ENCODE measurements at places on chromosomes 4 and X.

DNA sequence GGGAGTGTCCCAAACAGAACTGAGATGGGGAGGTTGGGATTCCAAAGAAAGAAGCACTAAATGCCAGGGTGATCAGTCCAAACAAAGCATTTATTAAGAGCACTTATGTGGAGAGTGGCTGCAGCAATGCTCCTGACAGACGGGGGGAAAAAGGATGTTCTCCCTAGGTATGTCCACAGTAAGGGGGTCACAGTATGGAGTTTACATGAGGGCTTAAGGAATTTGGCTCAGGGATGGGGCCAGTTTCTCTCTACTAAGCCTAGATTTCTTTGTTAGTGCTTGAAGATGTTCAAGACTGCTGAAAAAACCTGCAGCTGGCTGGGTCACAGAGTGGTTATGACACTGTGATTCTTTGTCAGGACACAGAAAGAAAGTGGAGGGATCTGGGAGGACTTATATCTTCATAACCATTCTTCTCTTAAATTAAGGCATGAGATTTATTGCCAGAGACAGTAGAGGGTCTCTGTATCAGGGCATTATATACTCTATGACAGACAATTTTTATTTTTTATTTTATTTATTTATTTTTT lies 1468.0 kb downstream of the C4orf33 start:
- no peak for DNase-seq

DNA sequence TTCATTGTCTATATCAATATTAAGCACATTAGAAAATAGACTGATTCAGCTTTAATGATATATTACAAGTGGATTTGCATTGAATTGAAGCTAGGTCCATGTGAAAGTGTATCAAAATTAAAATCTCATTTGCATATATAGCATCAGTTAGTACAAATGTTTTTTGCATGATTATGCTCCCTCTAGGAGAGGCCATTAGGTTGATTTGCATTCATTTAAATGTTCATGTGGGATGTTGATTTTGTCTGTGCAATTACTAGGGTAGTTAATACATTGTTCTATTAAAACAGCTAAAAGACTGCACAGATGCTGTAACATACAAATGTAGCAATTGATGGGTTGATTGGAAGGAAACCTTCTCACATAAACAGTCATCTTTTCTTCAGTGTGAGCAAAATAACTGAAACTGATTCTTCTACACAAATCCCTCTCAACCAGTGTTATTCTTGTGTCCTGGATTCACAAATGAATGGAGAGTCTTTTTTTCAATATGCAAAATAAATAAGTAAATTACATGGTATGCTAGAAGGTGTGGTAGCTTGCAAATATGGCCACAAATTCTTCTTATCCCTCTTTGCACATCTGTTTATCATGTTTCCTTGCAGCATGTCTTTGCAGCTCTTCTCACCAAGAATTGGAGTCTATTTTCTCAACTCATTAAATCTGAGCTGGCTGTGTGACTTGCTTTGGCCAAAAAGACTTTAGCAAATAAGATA lies 48.6 kb upstream of the DYNLT3 start:
- no peak for DNase-seq

DNA sequence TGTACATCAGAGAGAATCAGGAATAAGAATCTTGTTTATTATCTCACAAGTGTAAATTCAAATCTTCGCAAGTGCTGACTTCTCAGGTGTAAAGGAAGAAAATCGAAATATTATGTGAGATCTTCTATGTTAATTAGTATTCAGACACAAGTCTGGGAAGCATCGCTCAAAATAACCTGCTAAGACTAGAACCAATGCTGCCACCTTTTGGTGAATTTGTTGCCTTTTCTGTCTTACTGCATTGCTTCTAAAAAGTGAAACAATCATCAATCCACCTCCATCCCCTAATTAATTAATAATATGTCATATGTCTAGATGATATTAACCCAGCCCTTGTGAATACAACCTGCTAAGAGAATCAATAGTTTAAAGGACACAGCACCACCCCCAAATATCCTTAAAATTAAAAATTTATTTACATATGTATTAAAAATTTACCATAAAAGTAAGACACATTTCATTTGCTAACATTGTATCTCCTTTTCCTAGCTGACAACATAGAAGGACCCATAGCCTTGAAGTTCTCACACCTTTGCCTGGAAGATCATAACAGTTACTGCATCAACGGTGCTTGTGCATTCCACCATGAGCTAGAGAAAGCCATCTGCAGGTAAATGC lies 3.5 kb downstream of the EPGN start:
- DNase-seq = no peak

DNA sequence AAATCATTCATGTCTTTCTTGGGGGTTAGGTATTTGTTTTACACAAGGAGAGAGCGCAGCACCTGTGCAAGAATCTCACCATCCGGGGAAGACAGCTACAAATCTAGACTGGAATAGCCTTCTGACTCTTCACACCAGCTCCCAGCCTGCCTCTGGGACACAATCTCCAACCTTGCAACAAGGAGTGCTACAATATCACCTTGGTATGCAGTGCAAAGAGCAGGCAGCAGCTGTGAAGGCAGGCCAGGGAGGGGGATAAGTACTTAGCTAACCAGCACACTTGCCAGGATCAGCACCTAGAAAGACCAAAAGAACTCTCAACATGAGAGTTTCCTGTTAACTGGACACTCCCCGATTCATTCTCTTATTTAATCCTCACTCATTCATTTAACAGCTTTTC lies 235.3 kb downstream of the AR start:
- no peak for DNase-seq

- DNase-seq = no peak
Measured at GRCh38 chr4:188551156-188551555, 411.9 kb downstream of the TRIML1 start.

- DNase-seq = no peak
Measured at GRCh38 chr4:128818442-128818841, 8.9 kb downstream of the JADE1 start.

- no peak for DNase-seq
Measured at GRCh38 chrX:21305799-21306336, 68.3 kb upstream of the CNKSR2 start.

DNA sequence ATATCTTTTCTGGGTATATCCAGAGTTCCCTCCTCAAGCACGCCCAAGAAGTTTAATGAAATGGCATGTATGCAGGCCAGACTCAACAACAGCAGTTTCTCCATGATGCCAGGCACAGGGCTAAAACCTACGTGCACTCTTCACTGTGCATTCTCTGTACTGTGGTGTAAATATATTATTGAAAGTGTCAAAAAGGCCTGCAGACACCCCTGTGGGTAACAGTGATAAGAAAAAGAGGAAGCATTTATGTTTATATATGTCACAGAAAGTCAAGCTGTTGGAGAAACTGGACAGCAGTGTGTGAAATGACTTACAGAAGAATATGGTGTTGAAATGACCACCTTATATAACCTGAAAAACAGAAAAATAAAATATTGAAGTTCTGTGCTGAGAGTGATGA lies 29.6 kb upstream of the DCAF8L1 start:
- no peak for DNase-seq

DNA sequence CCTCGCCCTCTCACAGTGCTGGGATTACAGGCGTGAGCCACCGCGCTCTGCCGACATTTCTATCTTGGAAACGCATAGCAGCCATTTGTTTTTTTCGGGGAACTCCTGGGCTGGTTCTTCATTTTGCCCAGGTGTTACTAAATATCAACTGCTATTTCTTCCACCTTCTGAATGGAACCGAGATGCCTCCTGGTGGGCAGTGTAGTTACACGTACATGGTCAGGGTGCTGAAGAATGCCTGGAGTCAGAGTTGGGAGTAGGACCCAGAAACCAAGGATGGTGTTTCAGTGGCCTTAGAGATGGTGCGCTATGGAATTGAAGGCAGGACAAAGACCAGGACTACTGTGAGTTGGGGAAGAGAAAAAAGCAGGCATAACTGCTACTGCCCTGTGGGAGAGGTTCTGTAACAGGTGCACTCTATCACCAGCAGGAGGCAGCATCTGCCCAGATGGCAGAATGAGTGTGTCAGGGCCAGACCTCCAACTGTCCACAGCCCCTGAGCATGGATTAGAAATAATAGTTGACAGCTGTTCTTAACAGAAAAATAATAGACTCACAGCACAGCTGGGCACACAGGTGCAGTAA lies 81.7 kb downstream of the ZC4H2 start:
- no peak for DNase-seq

- no peak for DNase-seq
Measured at GRCh38 chrX:74405973-74406489, 15.3 kb upstream of the SLC16A2 start.

DNA sequence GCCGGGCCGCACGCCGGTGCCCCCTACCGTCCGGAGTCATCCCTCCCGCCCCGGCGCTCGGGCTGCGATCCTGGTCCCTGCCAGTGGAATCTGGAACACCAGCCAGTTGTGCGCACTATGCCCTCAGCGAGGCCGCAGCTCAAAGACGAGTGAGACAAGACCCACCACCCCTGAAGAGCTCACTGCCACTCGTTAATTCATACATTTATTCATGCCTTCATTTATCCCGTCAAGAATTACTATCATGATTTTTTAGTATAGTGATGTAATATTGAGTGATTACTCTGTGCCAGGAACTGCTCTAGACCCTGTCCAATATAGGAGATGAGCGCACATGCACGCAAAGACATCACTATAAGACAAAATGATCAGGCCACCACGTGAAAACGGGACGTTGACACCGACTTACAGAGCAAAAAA lies 247 bp upstream of the PPA2 start:
- DNase-seq = peak; percentile 89

DNA sequence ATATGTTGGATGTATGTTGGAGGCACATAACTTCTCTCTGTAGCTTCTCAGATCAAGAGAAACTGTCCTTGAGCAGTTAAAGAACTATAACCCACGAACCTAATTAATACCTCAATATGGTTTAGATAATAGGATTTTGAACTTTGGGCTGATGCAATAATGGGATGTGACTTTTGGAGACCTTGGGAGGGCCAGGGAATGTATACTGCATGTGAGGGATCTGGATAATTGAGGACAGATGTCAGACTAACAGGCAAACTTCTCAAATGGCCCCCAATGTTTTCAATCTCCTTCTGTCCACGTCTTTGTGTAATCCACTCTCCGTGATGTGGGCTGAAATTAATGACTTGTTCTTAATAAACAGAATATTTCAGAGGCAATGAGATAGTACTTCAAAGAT lies 202.2 kb upstream of the FAT4 start:
- DNase-seq = no peak

DNA sequence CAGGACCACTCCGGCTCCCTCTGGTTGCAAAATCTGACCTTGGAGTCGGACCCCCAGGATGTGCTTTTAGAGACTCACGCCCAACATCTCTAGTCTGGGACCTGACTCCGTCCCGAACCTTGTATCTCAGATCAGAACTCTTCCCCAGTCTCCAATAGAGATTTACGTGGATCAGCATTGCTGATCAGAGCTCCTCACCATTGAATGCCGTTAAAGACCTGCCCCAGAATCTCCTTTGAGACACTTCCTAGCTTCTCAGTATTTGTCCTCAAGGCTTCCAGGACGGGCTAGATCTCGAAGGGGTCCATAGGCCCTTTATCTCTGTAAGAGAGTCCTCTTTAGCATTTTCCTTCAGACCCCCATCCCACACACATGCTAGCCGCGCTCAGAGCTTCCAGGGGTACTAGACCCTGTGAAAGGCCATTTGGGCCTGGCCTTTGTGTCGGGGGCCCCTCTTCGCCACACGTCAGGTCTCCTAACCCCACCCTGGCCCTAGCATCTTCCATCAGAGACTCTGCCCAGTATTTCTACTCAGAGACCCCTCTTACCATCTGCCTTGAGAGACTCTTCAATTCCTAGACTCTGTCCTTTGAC lies 662 bp downstream of the UBA1 start:
- no peak for DNase-seq

DNA sequence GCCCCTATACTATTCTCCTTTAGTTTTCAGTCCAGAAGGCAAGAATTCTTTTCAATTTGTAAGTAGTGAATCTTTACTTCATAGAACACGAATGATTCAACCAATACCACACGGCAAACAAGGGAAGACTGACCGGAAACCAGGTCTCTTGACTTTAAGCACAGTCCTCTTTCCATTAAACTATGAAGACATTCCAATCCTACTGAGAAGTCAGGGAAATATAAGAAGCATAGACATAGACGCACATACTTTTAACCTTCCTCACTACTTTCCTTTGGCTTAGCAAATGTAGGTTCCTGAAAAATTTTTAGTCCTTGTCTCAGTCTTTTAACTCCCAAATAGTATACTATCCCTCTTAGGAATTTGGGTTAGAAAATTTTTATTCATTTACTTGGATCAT lies 9.1 kb downstream of the CHRDL1 start:
- no peak for DNase-seq

GRCh38 chr4:36254371-36254770 lies 10.1 kb upstream of the ARAP2 start:
- no peak for DNase-seq

DNA sequence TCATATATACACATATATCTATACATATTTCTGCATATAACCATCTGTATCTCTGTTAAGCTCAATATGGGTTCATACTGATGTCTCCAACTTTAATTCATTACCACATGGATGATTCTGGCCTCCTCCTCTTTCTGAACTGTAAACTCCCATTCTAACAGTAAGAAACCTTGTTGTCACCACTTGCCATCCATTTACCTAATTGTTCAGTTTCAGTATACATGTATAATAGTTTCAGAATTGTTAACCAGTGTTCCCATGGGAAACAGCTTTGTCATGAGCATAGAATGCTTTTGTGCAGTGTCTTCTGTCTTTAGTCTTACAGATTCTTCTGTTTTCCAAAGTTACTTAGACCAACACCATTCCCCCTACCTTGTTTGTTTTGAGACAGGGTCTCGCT lies 35.9 kb downstream of the SLC9A6 start:
- DNase-seq = no peak

DNA sequence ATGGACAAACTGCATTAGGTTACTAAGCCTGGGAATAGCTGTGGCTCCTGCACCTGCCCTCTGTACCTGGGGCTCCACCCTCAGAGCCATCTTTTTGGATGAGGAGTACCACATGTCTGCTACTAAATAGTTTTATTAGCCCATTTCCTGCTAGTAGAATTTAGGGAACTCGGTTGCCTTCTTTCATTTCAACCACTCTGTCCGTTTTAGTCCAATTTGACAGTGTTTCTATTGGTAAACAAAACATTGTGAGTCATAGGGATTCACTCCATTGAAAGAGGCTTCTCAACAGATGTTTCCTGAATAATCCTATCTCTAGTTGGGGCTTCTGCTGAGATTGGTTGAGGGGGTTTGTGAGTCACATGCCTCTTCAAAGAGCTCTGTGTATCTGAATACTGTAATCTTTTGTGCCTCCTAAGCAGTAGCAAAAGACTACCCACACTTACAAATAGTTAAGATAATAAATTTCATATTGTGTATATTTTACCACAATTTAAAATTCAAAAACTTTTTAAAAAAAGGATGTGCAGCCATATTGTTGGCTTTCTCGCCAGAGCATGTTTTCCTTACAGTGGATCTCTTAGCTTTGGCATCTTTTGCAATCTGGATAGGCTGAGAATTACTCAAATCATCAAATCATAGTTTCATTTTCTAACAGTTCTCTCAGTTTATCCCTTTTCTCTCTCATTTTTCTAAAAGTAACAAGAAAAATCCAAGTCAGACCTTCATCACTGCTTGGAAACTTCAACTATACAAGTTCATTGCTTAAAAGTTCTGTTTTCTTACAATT lies 9.9 kb downstream of the FAM200B start:
- no peak for DNase-seq

- DNase-seq = no peak
Measured at GRCh38 chrX:2484256-2484655, 16.5 kb downstream of the DHRSX start.

- no peak for DNase-seq
Measured at GRCh38 chr4:165481053-165481835, 102.4 kb downstream of the CPE start.
